Stimulated activated CD4-positive, alpha-beta T cell treated with anti-CD3 and anti-CD28 coated beads, Interleukin-1b, Interleukin-23, amount 100 ng/mL, for 1 hour (primary cell): ENCODE measurements at places on chromosomes 1 and 21.

DNA sequence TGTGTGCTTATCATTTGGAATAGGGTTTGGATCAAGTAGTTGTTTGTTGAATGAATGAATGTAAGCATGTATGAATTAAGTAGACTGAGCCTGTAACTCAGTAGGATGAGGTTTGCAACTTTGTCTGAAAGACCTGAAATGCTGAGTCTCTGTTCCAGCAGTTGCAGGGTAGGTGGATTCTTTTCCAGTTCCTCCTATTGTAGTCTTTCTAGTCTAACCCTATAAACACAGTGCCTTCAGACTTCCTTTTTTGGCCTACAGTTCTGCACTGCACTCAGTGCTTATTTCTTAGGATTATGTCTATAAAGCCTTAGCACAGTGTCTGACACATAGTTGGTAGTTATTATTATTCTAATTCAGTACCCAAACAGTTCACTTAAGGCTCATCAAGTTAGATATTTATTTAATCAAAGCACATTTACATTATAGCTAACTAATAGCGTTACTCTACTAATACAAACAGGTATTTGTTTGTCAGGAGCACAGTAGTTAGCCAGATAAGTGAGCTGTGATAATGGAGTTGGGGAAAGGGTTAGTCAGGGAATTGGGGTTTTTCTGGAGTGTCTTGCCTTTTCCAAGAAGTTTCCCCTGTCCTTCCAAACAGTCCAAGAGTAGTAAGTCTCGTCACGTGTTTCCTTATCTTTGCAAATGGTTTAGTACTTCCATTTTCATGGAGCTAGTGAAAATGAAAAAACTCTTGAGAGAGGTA is 45.0 kb downstream of the ABCD3 start:
- DNase-seq = no peak

- DNase-seq = no peak
Measured at GRCh38 chr1:60133000-60133673, 59.6 kb upstream of the C1orf87 start.

- no peak for DNase-seq
Measured at GRCh38 chr1:52651904-52652303, 18.9 kb downstream of the SHISAL2A start.

- DNase-seq = no peak
Measured at GRCh38 chr1:187264995-187265602, 436.4 kb downstream of the PLA2G4A start.

- no peak for DNase-seq
Measured at GRCh38 chr1:95286479-95286878, 52.5 kb downstream of the RWDD3 start.

GRCh38 chr1:171640225-171640624 is 12.3 kb downstream of the MYOC start:
- no peak for DNase-seq

GRCh38 chr1:231045286-231045685 is 5.2 kb upstream of the FAM89A start:
- DNase-seq = no peak

- no peak for DNase-seq
Measured at GRCh38 chr1:212157252-212157651, 121.7 kb downstream of the DTL start.

GRCh38 chr1:41366455-41367287 is 5.4 kb downstream of the FOXO6 start:
- DNase-seq = no peak

DNA sequence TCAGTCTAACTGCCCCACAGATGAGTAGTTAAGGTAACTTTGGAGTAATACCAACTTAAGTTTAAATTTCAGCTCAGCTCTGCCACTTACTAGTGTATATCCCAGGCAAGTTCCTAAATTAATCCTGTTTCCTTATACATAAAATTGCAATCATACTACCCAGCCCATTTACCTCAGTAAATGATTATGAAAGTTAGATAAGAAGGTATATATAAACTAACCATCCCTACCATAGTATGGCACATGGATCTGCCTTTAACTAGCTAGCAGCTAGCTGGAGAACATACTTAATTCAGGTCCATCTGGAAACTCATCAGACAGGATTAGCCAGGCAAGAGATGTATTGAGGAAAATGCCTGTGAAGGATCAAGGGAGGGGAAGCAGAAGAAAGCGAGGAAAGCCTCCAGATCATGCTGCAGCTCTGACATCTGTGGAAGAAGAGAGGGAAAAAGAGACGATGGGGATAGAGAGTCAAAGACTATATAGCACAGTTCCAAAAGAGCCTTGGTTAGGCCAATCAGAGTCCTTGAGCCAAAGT is 8.0 kb upstream of the JAK1 start:
- DNase-seq = no peak

DNA sequence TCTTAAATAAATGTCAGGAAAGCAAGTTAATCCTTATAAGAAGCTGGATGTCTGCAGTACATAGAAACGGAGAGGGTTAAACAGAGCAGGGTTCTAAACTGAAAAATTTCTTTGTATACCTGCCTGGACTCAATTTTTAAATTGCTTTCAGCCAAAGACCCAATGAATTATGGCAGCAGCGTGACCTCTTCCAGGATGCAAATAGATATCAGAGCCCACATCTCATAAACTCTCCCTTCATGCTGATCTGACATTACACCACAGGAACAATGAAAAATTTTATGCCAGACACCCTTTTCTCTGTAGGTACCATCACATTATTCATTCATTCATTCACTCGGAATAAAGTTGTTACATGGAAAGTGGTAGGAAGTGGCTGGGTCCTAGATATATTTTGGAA is 236.4 kb downstream of the NUF2 start:
- DNase-seq = no peak

DNA sequence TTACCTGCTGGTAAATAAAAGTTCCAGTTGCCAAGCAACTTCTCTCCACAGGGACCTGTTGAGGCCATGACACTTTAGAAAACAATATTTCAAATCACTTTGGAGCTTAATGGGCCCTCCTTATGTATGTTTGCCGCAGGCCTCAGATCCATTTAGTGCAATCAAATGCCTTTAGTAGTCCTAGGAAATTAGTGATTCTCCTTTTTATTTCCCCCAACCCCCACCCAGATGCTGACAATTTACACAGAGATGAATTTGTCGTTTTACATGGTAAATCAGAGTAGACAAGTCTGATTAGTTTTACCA is 83.6 kb downstream of the CLIC4 start:
- no peak for DNase-seq

GRCh38 chr1:3816331-3817137 is 20.2 kb upstream of the LRRC47 start:
- DNase-seq = no peak

- DNase-seq = no peak
Measured at GRCh38 chr1:234614081-234614489, 4.1 kb upstream of the IRF2BP2 start.

GRCh38 chr1:47684964-47685762 is 247.3 kb downstream of the FOXD2 start:
- no peak for DNase-seq

DNA sequence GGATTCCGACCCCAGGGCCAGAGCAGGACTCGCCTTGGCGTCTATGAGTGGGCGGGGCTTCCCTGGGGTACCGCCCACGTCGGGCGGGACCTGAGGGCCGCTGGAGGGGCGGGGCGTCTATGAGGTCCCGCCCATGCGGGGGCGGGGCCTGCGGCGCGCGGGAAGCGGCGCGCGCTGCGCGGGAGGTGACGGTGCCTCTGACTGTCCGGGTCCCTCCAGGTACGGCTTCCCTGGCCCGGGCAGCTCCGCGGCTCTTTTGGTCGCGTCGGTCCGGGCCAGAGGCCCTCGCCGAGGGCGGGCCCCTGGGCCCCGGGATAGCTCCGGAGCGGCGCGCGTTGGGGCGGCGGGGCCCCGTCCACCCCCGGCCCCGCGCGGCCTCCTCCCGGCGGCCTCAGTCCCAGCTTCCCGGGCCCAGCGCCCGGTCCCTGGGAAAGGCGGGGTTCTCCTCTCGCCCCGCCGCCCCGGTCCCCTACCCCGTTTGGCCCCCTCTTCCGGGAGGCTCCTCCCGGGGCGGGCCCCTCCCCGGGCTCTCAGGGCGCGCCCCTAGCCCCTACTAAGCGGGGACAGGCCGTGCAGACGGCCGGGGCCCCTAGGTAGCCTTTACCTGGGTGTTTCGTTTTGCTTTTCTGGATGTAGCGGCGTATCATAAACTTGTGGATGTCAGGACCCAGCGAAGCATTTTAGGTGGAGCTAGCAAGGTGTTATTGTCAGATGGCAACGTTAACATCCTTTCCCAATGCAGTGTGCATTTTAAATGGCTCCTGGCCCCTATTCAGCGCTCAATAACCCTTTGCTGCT is at the start of gene CHAF1B:
TSS of gene CHAF1B (plus strand) at position 160 of the 798 bp plus-strand sequence. CDS start 745 bp downstream, outside the sequence.
- DNase-seq = peak; percentile 79

DNA sequence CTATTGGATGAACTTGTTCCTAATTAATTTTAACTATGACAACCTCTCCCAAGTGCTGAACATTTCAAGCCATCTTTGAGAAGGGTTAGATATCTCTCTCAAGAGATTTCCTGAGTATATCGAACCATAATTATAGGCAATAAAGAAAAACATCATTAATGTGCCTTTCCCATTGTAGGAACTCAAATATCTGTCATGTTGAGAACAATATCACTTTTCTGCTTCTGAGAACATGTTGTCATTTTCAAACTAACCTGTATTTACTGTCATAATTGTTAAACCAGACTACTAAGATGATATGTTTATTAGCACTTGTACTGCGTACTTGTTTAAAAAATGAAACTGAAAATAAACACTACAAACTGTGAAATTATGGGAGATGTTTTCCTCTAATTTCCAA is 4.3 kb downstream of the EPS15 start:
- no peak for DNase-seq

DNA sequence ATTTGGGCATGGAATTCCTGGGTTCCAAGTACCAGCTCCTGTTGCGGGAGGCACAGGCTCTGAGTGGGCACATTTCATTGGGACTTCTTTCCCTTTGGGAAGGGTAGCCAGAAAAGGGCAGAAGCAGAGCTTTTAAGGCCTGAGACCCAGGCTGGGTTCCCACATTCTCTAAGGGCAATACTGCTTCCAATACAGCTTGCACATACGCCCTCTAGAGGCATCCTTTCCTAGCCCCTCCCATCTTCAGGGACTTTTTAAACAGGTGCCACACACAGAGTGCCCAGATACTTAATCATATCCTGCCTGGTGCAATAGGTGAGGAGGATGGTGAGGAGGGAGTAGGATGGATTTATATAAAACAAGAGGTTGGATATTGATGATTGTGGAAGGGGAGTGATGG is 5.7 kb downstream of the GPR88 start:
- DNase-seq = no peak

DNA sequence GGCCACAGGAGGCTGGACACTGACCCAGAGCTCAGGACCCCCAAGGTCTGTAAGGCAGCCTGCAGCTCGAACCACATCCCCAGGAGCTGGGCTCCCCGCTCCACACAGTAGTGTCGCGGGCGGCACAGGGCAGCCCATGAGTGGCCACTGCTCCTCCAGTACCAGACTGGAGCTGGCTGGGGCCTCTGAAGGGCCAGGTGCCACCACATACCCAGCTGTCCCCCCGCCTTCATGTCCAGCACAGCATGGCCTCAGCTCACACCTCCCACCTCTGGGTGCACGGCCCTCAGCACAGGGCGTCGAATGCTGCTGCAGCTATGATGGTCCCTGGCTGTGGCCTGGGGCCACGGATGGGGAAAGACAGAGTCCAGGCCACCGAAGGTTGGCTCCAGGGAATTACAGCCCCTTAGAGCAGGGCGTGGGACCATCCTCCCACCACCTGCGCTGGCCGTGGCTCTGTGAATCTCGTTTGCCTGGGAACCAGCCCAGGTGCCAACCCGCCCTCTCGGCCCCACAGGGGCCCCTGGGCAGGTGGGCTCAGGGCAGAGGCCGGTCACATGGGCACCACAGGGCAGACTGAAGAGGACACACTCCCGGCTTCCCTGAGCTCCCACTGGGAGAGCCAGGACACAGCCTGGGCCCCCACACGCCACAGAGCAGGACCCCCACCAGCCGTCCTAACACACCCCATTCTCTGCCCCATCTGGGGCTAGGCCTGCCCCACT is 2.1 kb upstream of the TNFRSF4 start:
- no peak for DNase-seq

DNA sequence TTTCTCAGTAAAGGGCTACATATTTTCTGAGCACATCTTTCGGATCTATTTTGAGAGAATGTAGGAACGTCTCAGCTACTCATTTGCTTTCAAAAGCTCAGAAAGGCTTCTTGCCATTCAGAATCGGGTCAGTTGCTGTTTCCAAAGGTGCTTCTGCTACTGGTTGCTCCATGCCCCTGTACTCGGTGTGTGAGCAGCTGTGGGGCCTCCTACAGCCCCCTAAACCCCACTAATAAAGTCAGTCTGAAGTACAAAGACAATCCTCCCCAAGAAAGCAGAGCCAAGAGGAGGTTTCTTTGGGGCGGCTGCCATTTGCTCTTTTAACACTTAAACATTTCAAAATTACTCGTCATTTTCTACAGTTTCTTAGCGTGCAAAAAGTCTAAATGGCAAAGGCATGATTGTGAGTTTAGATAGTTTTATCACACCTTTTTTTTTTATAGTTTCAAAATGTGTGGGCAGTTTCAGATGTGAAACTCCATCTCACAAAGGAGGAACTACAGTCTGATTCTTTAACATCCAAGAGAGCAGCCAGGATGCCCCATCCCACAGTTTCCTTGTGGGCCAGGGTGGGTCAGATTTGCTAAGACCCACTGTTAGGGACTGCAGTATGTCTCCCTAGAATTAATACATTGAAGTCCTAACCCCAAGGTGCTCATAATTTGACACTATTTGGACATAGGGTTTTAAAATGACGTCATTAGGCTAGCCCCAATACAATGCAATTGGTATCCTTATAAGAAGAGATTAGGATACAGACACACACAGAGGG is 4.1 kb downstream of the RUNX1 start:
- no peak for DNase-seq

DNA sequence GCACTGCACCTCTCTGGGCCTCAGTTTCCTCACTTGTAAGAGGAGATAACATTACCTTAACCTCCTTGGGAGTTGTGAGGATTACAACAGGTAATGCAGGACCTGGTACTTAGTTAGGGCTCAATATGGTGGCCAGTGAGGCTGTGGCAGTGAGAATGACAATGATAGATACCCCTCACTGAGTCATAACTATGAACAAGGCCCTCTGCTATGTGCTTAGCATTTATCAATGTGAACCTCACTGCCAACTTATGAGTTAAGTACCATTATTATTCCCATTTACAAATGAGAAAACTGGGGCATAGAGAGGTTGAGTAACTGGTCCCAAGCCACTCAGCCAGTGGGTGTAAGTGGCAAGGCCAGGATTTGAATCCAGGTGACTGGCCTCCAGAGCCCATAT is 64.4 kb downstream of the HMGB4 start:
- no peak for DNase-seq

- DNase-seq = no peak
Measured at GRCh38 chr1:201937624-201938213, 8.6 kb downstream of the LMOD1 start.

GRCh38 chr21:31136891-31137290 is 98.6 kb upstream of the KRTAP19-8 start:
- no peak for DNase-seq
